ENCODE measurements at places on chromosomes 7 and 10. TPM values are rescaled to one million over a fixed set of nuclear protein-coding genes. Genes with fewer than 3 reads are reported as not detected.

DNA sequence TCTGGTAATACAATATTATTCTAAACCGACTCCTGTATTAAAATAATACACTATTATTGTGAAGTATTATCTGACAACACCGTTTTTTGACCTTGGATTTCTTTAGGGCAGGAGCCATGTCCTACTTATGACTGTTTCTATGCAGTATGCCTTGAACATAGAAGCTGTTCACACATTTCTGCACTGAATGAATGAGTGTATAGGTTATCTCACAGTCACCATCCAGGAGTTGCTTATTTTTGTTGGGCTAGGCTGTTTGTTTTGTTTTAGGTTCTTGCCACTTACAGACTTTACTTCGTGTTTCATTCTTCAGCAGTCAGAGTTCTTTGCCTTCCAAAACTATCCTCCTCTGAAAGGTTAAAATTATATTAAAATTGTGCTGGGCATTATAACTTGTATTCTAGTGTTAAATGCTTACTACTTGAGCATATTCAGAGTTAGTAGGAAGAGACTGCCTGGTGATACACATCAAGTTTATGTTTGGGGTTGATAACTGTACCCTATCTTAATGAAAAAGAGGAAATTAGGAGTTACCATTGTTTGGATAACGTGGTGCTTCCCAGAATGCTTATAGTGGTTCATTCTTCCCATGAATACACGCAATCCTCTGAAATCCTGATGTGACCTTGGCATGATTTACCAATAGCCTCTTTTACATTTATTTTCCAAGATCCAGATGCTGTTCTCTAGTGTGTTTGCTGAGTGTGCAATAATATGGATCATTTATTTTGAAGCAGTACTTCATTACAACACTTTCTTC, 1.7 kb downstream of the RALA start:
- peak overlapping the region; percentile 53 for H3K27ac ChIP-seq
- H3K4me1 ChIP-seq, result peaks cover 24% of the 10 kb centered on the region
- H3K27me3 ChIP-seq, result no peaks in the 10 kb centered on the region
- peaks cover 1% of the 10 kb centered on the region for H3K36me3 ChIP-seq
- DNase-seq, result no peak

DNA sequence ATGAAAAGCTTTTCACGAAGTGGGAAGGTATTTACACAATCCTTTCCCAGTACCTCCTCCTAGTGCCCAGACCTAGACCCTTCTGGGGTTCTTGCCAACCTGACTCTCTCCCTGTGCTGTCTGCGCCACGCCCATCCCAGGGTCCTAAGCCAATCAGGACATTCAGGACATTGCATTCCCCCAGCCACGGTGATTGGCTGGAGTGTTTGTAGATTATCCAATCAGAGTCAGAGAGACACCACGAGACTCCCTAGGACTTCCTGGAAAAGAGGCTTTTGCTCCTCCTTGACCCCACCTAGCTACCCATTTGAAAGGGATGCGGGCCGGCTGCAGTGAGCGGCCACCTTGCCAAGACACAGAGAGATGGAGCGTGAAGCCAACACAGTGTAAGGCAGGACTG, 3.5 kb upstream of the GDF2 start:
- H3K27me3 ChIP-seq, result no peaks in the 10 kb centered on the region
- no peaks in the 10 kb centered on the region for H3K4me1 ChIP-seq
- no peak overlapping the region for H3K27ac ChIP-seq
- no peak for DNase-seq

DNA sequence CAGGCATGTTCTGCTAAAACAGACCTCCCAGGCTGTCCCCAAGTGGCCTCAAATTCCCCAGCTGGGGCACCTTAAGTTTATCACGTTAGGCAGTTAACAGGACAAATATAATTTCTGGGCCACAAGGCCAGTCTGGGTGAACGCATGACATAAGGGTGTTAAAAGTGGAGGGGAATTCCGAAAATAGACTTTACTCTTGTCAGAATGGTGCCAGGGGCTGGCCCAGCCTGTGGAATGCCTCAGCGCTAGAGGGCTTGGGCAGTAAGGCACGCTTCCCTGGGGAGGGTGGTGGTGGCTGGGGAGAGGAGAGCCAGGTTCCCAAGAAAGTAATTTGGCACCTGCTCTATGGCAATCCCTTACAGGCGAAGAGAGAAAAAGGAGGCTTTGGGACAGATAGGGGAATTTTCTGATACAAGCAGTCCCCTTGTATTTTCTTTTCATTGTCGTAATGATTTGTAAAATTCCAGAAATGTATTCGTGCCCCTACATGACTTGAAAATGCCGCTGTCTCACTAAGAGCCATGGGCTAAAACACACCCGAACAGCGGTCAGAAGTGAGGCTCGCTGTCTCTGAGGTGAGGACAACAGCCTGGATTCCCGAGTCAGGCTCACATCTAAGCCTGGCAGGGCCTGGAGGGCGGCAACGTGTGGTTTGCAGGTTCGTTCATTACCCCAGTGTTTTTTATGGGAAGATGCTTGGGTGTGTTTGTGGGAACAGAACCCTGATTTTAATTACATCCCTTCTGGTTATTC, 463.2 kb upstream of the GALNT17 start:
- DNase-seq, result no peak

- H3K4me3 ChIP-seq, result no peak overlapping the region
- H3K36me3 ChIP-seq, result no peaks in the 10 kb centered on the region
- DNase-seq, result no peak
- H3K27ac ChIP-seq, result no peak overlapping the region
Measured at GRCh38 chr10:131886237-131886636, 14.6 kb upstream of the PPP2R2D start.

DNA sequence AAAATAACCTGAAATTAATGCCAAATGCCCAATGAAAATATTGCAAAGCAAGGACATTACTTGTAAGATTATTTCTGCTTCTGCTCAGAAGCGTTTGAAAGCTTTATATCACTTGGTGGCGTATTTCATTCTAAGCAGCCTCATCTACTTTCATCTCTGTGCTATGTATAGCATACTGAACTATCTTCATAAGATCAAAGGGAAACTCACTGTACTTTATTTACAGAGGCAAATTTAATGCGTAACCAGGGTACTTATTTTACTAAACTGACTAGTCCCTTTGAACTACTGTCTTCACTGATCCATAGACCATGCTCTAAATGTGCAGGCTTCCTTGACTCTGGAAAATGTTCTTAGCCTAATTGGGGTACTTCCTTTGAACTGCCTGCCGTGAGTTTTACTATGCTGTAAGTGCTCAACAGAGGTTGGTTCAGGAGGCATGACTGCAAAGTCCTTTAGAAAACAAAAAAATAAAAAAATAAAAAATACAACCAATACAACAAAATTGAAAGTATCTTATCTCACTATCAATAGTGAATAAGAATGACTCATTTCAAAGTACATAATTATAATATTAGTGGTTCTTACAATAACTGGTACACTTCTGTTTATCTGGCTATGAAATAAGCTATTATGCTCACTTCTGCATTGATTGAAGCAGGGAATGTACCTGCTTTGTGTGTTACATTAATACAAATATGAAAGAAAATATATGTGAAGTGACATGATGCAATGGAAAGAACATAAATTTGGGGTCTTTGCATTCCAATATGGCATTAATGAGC, 41.0 kb upstream of the TSPAN12 start:
- no peaks in the 10 kb centered on the region for H3K27me3 ChIP-seq
- H3K36me3 ChIP-seq, result no peaks in the 10 kb centered on the region
- H3K4me1 ChIP-seq, result no peaks in the 10 kb centered on the region
- no peak for DNase-seq

DNA sequence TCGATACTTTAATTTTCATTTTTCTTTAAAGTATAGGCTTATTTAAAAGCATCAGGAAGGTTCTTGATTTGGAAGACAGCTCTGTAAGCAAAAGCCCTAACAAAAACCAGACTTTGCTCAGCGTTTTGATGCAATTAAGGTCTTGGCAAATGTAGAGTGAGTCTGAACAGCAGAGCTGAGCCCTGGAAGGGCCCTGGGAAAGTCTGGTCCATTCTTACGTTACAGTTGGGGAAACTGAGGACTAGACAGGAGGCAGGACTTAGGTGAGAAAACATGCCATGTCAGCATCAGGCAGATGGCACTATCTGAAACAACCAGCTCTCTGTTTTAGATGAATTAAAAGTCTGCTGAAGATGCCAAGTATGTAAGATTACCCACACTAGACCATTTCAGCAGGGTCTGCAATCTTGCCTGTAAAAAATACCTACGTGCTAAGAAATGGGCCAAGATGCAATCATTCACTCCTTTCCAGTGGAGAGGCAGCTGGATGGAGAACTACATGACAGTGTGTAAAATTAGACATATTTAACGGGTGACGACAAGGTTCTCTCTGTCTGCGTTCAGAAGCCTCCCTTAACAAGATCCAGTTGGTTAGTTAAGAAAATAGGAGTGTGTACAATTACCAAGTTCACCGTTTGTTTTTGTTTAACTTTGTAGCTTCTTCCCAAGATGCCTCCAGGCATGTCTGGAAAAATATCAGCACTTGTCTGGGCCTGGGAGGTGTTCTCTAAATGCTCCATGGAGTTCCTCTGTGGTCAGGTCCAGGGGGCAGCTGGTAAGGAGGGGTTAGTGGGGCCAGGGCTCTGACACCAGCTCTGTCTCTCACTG, 502.3 kb upstream of the ZMIZ1 start:
- DNase-seq, result no peak
- no peak overlapping the region for H3K4me3 ChIP-seq
- no peaks in the 10 kb centered on the region for H3K36me3 ChIP-seq
- H3K27ac ChIP-seq, result no peak overlapping the region

- H3K4me3 ChIP-seq, result no peak overlapping the region
- peaks cover 5% of the 10 kb centered on the region for H3K36me3 ChIP-seq
- H3K27me3 ChIP-seq, result no peaks in the 10 kb centered on the region
- no peak overlapping the region for H3K27ac ChIP-seq
- DNase-seq, result no peak
Measured at GRCh38 chr7:2040201-2040892, 192.4 kb downstream of the MAD1L1 start.

DNA sequence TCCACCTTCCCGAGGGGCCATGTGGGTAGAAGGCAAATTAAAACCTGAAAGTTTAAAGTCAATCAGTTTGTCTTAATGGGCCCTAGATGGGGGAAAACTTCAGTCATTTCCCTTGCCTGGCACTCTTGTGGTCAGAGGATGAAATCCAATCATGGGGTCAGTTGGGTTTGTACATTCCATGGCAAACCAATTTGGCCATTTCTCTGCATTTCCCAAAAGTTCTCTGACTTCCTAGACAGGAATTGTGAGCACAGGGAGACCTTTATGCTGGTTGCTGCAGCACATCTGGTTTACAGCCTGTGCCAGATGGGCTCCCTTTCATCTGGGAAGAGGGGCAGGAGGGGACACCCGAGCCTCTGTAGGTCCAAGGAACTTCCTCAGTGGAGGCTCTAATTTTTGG, 113.0 kb downstream of the CYP26A1 start:
- H3K4me3 ChIP-seq, result no peak overlapping the region
- no peaks in the 10 kb centered on the region for H3K4me1 ChIP-seq
- no peaks in the 10 kb centered on the region for H3K36me3 ChIP-seq
- no peak for DNase-seq

DNA sequence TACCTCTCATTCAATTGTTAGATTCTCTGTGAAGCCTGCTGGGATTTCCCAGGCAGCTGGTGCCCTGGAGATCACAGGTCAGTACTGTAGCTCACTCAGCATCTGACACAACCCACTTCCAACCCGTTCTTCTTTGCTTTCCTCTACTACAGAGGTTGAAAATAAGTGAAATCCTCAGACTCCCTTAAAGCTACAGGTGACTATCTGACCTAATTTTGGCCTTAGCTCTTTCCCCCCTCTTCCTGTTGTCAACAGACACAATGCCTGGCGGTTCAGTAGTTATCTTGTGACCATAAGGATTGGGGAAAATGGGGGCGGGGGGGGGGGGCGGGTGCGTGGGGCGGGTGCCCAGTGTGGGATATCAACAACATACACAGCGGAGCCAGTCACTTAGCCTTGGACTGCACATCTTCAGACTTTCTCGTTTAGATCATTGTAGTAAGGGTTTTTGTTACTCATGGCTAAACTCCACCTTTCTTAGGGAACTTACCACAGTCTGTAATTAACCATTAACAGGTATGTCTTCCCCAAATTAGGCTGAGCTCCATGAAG, 37.8 kb downstream of the MTPN start:
- H3K27ac ChIP-seq, result no peak overlapping the region
- peaks cover 44% of the 10 kb centered on the region for H3K36me3 ChIP-seq
- H3K4me3 ChIP-seq, result no peak overlapping the region
- no peak for DNase-seq

DNA sequence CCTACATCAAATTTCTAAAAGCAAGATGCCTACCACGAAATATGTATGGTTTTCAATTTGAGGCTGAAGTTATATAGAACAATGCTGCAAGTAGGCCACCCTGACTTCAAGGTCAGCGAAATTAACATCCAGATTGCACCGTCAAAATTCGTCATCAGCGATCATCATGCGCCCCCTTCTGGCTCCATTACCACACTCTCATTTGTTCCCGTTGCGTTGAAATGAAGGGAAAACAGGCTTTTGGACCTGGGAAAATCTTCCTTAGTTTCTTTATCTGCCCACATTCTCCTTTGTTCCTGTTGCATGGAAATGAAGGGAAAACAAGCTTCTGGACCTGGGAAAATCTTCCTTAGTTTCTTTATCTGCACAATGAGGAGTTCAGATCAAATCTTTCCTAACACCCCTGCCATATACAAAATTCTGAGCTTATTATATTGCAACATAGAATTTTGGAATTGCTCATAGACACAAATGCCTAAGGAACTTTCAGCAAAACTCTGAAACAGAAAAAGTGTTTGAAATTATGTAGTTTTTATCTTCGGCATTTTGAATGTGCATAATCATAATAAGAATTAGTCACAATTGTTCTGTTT, 98.2 kb upstream of the PRKCQ start:
- no peaks in the 10 kb centered on the region for H3K27me3 ChIP-seq
- no peak overlapping the region for H3K27ac ChIP-seq
- H3K4me1 ChIP-seq, result no peaks in the 10 kb centered on the region
- DNase-seq, result peak; percentile 53

- no peak for DNase-seq
- H3K4me3 ChIP-seq, result no peak overlapping the region
- H3K36me3 ChIP-seq, result no peaks in the 10 kb centered on the region
- H3K27me3 ChIP-seq, result peaks cover 79% of the 10 kb centered on the region
Measured at GRCh38 chr10:100735337-100736143, 9.8 kb upstream of the PAX2 start.

DNA sequence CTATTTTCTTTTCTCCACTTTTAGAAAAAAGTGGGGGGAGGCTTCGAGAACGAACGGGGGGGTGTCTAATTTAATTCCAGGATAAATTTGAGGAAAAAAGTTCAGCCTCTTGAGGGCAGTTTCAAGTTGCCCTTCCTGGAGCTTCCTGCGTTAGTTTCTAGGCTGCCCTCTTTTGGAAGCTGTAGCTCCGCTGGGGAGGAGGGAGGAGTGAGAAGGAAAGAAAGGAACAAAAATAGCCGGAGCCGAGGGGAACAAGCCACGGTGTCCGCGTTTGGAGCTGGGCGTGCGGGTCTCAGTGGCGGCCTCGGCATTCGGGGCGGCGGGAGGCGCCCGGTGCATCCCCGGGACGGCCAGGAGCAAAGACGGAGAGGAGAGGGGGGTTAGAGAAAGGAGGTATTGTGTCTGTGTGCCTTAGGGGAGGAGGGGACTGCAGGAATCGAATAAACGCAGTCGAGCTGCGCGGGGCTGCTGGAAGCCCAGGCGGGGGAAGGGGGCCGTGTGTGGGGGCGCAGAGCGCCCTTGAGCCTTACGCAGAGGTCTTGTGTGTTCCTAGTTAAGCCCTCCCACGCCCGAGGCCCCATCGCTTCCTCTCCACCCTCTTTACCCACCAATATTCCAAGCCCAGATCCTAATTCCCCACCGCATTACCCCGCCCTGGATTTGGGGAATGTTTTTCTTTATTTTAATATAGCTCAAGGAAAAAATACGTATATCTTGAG, 2.0 kb upstream of the TNRC18 start:
- H3K36me3 ChIP-seq, result no peaks in the 10 kb centered on the region
- H3K4me1 ChIP-seq, result peaks cover 89% of the 10 kb centered on the region
- peak; percentile 64 for DNase-seq
- no peak overlapping the region for H3K4me3 ChIP-seq
- H3K27ac ChIP-seq, result no peak overlapping the region

The HDAC9 gene
- 64.8 TPM for total RNA-seq

The TFPI2 gene
- total RNA-seq, result 0.96 TPM

The OR2A12 gene
- total RNA-seq, result not detected

The FGL2 gene
- total RNA-seq, result 7.0 TPM
